Spinal cord (tissue), 10 donors: ENCODE measurements at places on chromosomes 6 and 20.

- peak; percentile 32 for DNase-seq
These were observed 41.1 kb upstream of the SPACA1 start for GRCh38 chr6:88006557-88006956.

DNA sequence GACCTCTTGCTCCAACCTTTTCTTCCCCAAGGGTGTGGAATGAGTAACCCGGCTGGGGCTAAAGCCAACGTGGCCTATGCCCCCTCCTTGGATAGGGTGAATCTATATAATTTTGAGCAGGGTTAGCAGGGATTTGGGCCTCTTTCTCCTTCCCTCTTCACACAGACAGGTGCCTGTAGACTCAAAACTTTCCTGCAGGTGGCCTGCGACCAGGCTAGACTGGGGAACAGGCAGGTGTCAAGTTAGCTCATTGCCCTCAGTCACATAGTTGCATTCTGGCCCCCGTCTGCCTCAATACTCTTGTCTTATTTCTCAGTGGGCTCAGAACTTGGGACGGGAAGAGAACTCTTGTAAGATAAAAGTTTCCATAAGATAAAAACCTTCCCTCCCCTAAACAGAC, 243.0 kb downstream of the ATXN1 start:
- DNase-seq: no peak

DNA sequence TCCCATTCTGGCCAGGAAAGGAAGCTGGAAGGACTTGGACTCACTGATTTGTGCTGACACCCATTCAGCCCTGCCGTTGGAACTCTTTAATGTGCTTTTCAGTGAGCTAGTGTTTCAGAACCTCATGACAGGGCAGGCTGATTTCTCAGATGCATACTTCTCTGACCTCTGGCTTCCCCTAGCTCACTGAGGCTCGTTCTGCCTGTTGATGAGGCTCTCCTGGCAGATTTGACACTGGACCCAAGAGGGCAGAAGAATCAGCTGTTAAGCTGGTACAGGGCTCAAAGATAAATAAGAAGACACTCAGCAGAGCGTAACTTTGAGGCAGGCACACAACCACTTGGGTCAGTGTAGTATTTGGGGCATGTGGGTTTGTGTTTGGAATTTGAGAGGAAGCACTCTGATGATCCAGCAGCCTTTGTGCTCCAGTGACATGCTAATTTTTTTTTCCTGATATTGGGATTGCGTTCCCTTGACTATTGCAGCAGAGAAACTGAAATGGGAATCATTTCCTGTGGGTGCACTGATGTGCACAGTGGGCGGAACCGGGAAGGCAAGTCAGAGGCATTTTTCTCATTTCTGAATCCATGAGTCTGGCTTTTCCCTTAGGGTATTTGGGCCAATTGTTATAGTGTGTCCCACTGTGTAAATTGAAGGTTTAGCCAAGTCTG, 80.2 kb downstream of the CARMIL1 start:
- DNase-seq: peak; percentile 72

GRCh38 chr6:158391276-158391675, 79.0 kb downstream of the TULP4 start:
- no peak for DNase-seq

GRCh38 chr6:156953479-156954146, 176.4 kb downstream of the ARID1B start:
- DNase-seq: peak; percentile 55

- DNase-seq: no peak
These were observed 157.2 kb upstream of the COL21A1 start for GRCh38 chr6:56404599-56404998.

- no peak for DNase-seq
These were observed 81.0 kb upstream of the ENPP5 start for GRCh38 chr6:46251583-46252339.

DNA sequence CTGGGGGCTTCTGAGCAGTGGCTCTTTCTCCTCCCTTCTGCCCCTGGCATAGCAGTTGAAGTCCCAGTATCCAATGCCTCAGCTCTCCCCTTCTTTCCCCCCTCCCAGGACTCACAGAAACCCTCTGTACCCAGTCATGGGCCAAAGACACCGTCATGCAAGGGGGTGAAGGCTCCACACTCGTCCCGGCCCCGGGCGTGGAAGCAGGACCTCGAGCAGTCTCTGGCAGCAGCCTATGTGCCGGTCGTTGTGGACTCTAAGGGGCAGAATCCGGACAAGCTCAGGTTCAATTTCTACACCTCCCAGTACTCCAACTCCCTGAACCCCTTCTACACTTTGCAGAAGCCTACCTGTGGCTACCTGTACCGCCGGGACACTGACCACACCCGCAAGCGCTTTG, 10.4 kb upstream of the GUCA1A start:
- no peak for DNase-seq

- no peak for DNase-seq
These were observed 162.1 kb downstream of the TBC1D7 start for GRCh38 chr6:13166269-13166668.
